KBM-7 (cell line): ENCODE measurements at places on chromosomes 3 and 15.
A peak's percentile ranks its signal among the peaks of the same experiment; 100 is the strongest.

DNA sequence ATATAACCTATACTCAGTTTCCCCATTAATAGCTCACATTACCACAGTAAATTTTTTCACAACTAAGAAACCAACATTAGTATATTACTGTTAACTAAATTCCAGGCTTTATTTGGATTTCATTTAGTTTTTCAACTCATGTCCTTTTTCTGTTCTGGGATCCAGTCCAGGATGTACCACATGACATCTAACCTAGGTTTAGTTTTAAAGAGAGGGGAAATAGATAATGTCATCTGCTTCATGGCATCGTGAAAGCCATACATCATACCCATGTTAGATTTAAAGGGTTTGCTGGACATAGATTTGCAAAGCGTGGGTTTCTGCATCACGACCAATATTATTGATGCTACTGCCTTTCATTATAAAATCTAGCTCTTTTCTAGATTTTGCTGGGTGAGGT is 33.2 kb upstream of the RPP14 start:
- no peak for DNase-seq

- no peak for DNase-seq
Observed at GRCh38 chr3:195030791-195031321, 240.1 kb downstream of the XXYLT1 start.

- DNase-seq, result no peak
Observed at GRCh38 chr3:64102147-64102546, 78.9 kb upstream of the PSMD6 start.

DNA sequence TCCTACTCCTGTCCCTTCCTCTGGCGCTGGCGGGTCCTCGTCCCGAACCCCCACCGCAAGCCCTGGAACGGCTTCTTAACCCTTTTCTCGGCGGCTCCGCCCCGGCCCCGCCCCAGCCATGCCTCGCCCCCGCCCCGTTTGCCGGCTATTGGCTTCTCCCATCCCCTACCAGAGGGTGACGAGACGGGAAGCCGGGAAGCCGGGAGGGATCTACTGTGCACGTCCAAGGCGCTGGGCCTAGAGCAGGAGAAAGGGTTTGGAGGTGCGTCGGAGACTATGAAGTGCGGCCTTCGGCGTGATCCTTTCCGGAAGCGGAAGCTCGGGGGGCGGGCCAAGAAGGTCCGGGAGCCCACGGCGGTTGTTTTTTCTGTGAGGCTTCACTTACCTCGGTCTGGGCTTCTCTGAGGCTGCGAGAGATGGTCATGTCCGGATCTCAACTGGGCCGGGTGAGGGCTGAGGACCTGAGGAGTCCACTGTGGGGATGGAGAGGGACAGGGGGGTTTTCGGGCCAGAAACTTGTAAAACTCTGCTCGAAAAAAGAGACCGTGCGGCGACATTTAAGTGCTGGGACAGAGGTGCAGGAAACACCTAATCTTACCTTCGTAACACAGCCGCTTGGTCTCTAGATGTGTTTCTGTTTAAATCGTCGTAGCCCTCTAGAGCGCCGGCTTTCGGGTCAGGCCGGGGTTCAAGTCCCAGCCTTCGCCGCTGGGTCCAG is 21.4 kb downstream of the ROPN1B start:
- DNase-seq, result no peak

GRCh38 chr3:117518364-117518763 is 808.8 kb downstream of the TUSC7 start:
- no peak for DNase-seq

DNA sequence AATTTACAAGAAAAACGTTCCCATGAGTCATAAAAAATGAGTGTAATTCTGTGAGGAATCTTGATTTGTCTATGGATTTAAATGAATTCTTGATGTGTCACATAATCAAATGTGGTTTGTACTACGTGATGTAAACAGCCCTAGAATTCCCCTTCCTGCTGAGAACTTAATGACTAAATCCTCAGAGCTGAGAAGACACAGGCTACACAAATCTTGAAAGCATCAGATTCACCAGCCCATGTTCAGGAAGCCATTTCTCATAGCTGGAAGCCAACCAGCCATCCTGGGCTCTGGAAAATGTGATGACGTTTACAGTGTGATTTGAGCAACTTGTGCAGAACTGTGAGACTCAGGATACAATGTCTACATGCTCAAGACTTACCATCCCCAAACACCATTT is 193.7 kb upstream of the MME start:
- DNase-seq, result no peak

GRCh38 chr3:8458711-8459110 is 42.9 kb upstream of the LMCD1 start:
- DNase-seq, result no peak

GRCh38 chr15:67109141-67110034 is 44.0 kb downstream of the SMAD3 start:
- peak; percentile 87 for DNase-seq

GRCh38 chr15:56674857-56675256 is 58.5 kb downstream of the ZNF280D start:
- DNase-seq, result no peak

DNA sequence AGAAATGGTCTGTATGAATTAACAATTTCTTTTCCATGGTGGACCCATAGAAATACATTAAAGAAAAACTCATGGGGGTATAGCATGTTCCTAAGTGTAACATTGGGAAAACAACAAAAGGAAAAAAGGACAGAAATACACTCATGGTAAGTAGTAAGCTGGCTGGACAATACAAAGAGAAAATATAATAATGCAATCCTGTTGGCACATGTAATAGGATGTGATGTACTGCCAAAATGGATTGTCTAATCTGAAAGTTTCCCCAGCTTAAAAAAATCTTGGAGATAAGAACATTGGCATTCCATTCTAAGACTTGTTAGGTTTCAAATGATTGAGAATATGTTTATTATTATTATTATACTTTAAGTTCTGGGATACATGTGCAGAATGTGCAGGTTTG is 128.1 kb downstream of the MBNL1 start:
- no peak for DNase-seq

DNA sequence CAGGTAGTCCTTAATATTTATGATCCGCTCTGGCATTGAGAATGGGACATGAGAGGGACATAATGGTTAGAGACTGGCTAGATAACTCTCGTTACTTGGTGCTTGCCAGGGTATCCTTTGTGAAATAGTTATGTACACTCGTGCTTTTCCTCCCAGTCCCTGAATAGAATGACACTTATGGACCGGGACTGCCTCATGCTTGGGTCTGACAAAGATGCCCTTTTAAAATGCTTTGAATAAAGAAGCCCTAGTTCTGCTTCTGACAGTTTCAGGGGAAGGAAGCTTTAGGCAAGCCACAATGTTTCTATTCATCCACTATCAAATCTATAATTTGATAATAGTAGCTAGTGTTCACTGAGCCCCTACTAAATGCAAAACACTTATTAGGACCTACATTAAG is 29.4 kb downstream of the POLR2M start:
- DNase-seq, result no peak

- no peak for DNase-seq
Observed at GRCh38 chr3:61347981-61348380, 96.7 kb upstream of the FHIT start.

DNA sequence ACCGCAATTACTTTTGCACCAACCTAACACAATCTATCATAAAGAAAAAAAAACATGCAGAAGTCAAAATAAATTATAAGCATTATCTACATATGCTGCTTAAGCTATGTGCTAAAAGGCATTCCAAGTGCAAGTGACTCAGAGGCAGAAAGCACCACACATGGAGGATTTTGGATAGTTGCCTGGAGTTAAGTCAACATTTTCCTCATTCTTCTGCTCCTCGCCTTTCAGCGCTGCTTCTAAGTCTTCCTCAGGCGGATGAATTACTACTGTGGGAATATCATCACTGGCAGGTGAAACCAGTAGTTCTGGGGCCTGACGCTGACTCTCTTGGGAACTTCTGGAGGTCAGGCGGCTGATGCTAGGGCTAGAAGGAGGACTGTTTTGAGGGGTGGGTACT is 53.1 kb downstream of the SLC4A7 start:
- no peak for DNase-seq

DNA sequence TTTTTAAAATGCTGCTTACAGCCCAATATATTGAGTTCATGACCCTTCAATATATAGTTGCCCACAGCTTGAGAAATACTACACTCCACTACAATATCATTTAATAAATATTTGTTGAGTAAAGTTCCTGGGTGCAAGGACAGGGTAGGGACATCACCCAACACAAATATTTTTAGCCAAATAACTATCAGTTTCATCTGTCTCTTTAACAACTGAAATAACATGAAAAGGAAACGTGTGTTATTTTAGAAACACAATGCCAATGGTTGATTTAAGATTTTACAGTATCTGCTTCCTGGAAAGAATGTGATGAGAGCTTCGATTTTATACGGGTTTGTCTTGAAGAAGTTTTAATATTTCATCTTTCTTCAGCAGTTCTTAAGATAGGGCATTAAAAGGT is 67.7 kb upstream of the CDV3 start:
- no peak for DNase-seq

GRCh38 chr3:23843869-23844268 is 38.1 kb downstream of the UBE2E1 start:
- DNase-seq, result no peak

DNA sequence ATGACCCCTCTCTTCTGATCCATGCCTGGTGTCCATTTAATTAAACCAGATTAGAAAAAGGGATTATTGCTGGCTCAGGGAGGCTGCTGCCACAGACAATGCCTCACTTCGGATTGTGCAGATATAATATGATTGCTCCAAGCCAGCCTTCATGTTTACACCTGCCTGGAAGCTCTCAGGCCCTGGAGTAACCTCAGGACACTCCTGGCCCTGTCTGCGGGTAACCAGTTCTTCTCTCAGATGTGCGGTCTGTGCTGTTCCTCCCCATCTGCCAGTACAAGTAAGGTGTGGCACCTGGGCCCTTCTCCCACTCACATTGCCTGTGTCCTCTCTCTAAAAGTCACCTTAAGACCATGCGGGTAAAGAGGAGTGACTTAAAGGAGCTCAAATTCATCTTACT is 8.8 kb upstream of the GOLGA8J start:
- no peak for DNase-seq

DNA sequence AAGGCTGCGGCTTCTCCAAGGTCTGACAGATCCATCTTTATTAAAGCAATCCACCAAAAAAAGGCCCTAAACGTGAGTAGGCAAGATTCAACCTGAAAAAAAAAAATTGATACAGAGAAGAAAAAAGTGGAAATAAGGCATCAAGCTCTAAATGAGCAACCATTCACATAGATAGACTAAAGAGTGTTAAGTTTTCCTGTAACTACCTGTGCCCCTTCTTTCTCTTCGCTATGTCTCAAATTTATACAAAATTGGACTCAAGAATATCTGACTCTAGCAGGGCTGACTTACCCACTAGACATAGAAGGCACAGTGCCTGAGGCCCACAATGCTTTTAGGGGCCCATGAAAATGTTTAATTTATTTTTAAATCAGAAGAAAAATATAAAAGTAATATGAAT is at the start of gene MYH15:
TSS of gene MYH15 (minus strand) at position 101 of the 400 bp plus-strand sequence. CDS start at position 35, 66 bp downstream.
- DNase-seq, result no peak

DNA sequence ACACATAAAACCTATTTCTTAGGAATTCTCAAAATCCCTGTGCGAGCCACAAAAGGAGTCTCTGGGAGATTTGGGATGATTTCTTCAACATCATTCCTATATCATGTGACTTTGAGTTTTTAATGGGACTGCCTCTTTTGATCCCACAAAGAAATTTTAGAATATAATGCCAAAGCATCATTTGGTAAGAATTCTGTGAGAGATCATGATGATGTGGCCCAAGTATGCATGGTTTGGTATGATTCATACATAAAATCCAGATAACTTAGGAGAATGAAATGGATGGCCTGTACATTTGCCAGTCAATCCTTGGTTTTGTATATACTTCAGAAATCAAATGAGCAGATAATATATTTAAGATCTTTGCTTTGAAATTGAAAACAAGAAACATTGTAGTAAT is 61.3 kb downstream of the UBE2E2 start:
- no peak for DNase-seq

DNA sequence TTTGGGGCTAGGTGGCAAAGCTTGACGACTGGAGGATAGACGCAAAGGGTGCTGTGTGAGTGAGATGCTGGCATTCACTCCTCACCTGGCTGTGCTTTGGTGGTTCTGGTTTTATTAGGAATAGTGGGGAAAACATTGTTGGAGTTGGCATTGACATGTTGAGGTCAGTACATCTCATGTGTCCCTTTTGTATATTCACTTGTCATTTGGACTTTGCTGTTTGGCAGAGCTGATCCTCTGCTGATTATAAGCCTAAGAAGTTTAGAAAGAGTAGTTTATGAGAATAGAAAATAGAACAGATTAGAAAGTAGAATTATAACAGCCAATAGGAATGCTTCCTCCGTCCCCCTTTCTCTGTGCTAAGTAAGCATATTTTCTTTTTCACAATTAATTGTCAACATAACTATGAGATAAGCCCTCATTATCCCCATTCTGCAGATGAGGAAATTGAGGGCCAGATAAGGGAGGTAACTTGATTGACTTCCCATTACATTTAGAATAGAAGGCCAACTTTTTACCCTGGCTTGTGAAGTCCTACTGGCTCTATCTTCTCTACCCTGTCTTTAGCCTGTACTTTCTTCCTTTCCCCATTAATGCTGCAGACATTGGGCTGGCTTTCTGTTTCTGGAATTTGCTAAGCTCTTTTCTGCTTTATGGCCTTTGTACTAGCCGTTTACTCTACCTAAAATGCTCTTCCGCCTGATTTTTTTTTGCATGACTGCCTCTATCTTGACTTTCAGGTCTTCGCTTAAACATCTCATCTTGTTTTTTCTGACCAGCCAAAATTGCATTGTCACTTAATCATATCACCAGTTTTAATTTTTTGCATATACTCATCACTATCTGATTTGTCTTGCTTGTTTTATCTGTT is 12.8 kb downstream of the ITPR1 start:
- DNase-seq, result no peak

GRCh38 chr15:33716025-33716424 is 252.3 kb upstream of the CHRM5 start:
- no peak for DNase-seq

GRCh38 chr15:93948726-93949125 is 282.6 kb upstream of the MCTP2 start:
- no peak for DNase-seq
